SIG-M5 (cell line): ENCODE measurements at places on chromosomes 3 and 15.
A peak's percentile ranks its signal among the peaks of the same experiment; 100 is the strongest.

GRCh38 chr3:52225452-52226228 is at the start of gene TLR9:
TLR9 (minus strand) TSS chr3:52225645; CDS start chr3:52225529, 116 bp downstream.
- peak; percentile 76 for DNase-seq

GRCh38 chr3:159237226-159237625 is 435.4 kb downstream of the MFSD1 start:
- DNase-seq: no peak

DNA sequence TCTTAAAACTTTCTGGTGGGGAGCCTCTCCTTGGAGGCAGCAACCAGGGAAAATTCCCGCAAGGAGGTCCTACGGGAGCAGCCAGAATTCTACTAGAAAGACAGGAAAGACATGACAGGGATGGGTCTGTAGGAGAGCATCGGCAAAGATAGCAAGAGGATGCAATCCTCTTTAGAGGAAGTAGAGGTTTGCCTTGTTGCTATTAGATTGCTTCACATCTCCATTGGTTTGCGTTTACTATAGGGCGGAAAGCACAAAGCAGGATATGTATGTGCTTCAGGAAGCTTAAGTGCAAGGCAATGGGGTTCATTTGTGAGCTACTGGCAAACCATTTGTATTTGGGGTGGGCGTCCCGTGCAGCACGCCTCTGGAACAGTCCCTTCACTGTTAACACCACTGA is 193.0 kb downstream of the RORA start:
- DNase-seq: no peak

DNA sequence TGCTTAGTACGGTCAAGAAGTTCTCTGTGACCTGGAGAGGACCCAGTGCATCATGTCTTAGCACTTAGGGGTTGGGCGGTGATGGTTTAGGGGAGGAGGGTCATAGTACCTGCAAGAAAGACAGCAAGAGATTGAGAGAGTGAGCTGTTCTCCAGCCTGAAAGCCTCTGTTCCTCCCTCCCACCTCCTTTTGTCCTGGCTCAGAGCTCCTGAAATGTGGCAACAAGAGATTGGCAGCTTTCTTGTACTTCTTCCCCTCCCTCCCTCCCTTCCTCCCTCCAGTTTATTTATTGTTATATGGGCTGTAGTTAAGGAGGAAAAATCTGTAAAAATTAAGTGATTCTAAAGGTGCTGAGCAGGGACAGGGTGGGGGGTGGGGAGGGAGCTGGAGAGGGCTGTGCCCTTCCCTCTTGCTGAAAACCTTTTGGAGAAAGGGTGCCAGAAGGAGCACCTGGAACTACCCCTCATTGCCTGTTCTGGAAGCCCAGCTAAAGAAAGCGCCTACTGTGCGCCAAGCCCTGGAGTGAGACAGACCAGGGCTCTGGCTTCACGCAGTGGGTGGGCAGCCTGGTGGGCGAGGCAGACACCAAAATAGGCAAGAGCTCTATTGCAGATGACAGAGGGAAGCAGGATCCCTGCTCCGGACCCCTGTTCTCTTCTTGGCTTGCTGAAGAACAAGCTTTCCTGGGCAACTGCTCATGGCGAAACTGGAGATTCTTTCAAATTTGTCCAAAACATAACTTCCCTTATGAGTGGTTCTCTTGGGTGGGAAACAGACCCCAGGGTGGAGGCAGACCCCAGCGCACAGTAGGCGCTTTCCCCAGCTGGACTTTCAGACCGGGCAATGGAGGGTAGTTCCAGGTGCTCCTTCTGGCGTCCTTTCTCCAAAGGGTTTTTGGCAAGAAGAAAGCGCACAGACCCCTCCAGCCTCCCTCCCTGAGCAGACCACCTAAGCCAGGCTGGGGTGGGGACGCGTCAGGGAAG is 35.6 kb downstream of the LINGO1 start:
- no peak for DNase-seq

DNA sequence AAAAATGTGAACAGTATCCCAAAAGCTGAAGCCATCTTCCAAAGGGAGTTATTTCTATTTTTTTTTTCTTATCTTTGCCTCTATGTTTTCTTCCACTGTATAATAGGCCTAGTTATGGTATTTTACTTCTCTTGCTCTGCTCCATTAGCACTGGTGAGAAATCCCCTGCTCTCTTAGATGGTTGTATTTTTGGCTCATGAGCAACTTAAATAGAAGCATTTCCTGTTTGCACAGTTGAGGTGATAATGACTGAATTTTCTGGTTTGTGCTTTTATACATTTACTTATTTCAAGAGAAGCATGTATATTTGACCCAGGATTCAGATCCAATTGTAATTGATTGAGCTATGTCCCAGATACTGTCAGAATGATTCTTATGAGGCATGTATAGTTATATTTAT is 61.6 kb upstream of the CD200R1L start:
- DNase-seq: no peak

- no peak for DNase-seq
Measured at GRCh38 chr3:194277104-194277785, 73.9 kb downstream of the CPN2 start.

GRCh38 chr3:19436746-19437145 is 288.4 kb downstream of the KCNH8 start:
- DNase-seq: no peak

GRCh38 chr15:46858150-46858549 is 859.2 kb upstream of the SEMA6D start:
- DNase-seq: no peak

DNA sequence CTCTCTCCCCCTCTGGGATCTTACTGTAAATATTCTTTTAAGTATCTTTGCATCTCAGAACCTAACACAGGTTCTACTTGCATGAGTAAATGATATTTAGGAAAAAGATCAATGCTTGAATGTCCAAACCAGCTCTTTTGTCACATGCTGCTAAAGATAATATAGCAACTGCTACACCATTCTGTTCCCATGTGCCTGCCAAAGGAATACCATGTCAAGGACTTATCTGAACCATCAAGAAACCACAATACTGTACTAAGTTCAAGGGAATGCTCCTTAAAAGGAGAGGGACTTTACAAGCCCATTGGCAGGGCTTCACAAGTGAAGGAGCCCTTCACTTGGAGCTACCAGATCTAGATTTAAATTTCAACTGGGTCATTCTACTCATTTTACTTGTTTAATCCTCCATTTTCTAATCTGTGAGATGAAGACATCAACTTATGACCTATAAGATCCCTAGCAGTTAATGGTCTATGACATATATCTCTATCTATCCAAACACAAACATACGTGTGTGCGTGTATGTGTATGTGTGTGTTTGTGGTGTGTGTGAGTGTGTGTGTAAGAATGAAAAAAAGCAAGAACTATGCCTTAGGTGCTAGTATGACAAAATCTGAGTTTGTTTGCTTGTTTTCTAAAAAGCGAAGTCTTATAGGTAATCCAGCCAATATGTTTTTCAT is 13.0 kb upstream of the SEC62 start:
- no peak for DNase-seq

- no peak for DNase-seq
Measured at GRCh38 chr15:38530113-38530512, 34.5 kb downstream of the RASGRP1 start.

DNA sequence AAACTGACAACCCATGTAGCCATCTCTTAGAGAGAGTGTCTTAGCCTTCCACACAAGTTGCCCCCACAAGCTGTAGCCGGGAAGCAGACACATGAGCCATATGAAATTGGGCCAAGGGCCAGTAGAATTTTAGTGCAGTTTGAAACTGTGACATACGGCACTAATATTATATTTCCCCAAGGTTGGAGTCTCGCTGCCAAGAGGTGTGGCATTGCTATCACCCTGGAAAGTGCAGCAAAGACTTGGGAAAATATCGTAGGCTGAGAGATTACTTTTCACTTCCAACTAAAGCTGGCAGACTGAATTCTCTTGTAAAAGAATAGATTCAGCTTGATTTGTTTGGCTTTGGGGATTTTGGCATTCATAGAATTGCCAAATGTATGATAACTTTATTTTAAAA is 89.2 kb downstream of the ECT2 start:
- no peak for DNase-seq

- DNase-seq: no peak
Measured at GRCh38 chr3:22960105-22960984, 242.8 kb upstream of the UBE2E2 start.
